ENCODE measurements at places on chromosomes 11 and 22.
A peak's percentile ranks its signal among the peaks of the same experiment; 100 is the strongest.

DNA sequence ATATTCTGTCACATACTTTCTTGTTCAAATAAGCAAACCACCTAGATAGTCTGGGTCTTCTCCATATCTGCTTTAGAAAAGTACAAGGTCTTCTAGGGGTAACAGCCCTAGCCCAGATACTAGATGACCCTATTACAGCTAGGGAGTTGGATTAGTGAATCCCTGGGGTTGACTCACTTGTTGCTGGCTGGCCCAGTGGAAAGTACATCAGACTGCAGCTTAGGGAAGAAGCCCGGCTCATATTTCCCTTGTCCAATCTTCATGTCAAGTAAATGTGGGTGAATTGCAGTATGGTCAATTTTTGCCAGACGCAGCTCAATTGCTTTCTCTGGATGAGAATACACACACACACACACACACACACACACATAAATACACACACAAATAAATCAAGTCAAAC is 79.1 kb upstream of the SCUBE2 start:
- no peak for DNase-seq

- no peak for DNase-seq
Observed at GRCh38 chr11:9825315-9825714, 161.4 kb downstream of the SWAP70 start.

DNA sequence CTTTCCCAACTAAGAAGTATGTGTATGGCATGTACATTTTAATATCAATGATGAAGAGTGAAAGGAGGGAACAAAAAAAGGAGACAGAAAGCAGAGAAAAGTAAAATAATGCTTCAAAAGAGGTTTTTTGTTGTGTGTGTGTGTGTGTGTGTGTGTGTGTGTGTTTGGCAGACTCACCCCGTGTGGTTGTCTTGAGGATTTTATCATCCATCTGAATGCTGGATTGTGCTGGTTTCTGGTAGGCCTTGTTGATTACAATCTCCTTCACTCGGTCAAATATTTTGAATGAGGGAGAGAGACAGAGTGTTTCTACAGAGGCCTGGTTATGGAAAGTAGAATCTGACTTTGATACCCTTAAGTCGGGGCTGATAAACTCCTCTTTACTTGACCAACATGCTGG is 128.5 kb downstream of the ENTHD1 start:
- no peak for DNase-seq

DNA sequence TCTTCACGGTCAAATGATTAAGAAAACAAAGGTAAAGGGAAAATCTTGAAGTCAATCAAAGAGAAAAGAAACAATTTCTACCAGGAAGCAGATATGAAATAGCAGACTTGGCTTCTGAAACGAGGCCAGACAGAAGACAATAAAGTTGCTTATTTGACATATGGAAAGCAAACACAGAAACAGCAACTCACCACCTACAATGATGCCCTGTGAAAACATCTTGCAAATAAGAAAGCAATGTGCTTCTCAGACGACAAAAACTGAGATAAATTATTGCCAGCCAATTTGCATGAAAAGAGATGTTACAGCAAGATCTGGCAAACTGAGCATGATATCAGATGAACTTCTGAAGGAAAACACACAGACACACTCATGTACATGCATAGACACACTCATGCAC is 45.9 kb upstream of the CTSC start:
- DNase-seq, result no peak

DNA sequence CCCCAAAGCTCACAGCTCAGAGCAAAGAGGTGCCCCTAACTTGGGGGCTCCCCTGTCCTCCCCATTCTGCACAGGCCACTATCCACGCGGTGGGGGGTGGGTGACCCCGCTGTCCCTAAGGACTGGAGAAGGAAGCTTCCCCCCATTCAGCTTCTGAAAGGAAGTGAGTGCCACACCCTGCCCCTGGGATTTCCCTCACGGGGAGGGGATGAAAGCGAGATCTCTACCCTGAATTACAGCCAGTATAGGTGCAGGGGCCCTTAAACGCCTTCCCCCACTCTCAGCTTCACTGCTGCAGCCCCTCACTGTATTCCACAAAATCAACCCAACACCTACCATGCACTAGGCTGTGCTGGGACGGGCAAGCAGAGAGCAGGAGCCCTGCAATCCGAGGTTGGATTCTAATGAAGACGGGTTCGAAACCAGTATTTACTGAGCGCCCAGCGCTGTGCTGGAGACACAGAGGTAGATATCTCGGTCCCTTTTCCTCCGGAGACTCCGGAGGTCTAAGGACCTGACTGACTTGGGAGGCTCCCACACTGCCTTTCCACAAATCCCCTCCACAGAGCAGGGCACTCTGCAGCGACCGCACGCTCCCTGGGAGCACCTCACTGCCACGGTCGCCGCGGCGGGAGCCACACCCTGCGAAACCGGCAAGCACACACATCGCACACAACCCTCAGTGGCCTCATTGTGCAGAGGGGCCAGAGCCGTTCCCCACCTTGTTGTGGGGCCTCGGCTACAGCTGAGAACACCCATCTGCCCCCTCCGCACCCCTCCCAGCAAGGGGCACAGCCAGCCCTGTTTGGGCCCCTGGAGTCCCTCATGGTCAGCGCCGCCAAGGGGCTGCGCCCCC is 1.8 kb downstream of the AHNAK start:
- peak; percentile 47 for DNase-seq

GRCh38 chr11:61392981-61393595 is 701 bp downstream of the TMEM216 start:
- DNase-seq, result peak; percentile 39

- DNase-seq, result peak; percentile 59
Observed at GRCh38 chr11:7548659-7549274, 35.0 kb downstream of the PPFIBP2 start.
